ENCODE measurements at places on chromosomes 3 and 15.

- no peak for DNase-seq
Observed at GRCh38 chr3:41148478-41148877, 50.8 kb upstream of the CTNNB1 start.

DNA sequence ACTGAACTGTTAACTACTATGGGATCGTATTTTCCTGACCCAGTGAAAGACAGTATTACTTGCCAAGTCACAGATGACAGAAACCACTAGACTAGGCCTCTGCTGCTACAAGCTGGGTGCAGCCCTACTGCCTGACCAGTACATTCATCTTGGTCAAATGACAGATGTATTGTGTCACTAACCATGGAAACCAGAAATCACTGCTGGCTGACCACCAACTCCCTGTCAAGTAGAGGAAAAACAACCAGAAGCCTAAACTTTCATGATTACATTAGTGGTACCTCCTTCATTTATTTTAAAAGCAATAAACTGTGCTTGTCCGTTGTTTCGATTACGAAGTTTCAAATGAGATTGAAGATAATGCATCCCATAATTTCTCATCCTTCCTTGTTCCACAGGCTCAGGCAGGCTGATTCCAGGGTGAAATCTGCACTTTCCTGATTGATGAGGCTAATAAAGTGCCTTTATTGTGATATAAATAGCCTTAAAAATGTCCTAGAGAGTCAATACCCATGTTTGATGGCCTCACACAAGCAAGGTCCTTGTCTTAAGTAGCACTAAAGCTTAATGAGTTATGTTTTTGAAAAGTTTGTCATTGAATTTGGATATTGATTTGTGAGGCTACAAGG is 309.7 kb downstream of the LSAMP start:
- DNase-seq, result no peak

DNA sequence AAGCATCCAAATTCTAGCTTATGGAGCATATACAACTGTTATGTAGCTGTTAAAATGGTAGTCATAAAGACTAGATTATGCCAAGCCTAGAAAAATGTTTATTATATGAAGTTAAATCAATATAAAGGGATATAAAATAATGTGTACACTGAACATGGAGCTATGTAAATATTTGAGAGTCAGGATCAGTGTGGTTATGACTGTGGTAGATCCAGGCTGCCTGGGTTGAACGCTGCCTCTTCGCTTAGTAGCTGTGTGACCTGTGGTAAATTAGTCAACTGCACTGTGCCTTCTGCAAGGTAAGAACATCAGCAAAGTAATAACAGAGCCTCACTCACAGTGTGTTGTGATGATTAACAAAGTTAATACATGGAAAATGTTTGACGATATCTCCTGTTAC is 212.2 kb downstream of the RBMS3 start:
- no peak for DNase-seq

GRCh38 chr15:56821721-56822425 is 88.6 kb upstream of the ZNF280D start:
- peak; percentile 2 for DNase-seq
